ENCODE measurements at places on chromosomes 6 and 20.

DNA sequence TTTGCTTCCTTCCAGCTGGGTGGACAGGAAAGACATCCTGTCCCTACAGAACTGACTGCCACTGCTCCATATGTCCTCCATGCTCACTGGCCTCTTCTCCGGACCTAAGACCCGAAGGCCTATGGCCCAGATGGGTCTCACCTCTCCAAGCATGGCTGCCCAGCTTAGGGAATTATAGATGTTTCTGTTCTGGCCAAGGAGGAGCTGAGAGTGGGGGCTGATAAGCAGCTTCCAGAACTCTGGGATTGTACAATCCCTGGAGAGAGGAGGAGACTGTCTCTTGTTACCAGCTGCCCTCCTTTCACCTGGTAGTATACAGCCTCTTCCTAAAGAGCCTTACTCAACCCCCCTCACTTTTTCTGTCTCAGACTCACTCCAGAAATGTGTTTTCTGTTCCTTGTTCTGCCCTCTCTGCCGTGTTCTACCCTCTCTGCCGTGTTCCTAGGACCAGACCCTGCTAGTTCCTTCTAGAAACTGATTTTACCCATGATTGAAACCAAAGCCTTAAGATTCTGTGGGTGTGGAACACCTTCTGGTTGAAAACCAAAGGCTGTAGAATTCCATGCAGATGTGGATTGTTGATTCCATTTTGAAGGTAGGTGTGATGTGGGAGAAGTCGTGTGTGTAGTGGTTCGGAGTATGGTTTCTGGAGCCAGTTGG lies 28.7 kb downstream of the ANKS1A start:
- DNase-seq: no peak

DNA sequence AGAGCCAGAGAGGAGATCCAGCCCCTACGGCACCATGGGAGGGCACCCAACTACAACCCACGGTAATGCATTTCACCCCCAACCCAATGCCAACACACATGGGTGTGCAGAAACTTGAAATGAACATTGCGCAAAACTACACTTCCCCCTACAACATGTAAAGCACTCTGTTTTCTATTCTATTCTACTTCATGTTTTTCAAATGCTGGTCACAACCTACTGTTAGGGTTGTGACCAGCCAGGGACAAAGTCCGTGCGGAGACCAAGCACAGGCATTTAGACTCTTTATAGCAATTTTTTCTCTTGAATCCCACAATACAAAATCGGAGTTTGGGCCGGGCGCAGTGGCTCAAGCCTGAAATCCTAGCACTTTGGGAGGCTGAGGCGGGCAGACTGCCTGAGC lies 90.6 kb downstream of the MRPL14 start:
- no peak for DNase-seq

GRCh38 chr6:99276747-99277146 lies 72.7 kb downstream of the FAXC start:
- no peak for DNase-seq

- DNase-seq: no peak
Observed at GRCh38 chr6:112342511-112342910, 4.6 kb upstream of the RFPL4B start.

DNA sequence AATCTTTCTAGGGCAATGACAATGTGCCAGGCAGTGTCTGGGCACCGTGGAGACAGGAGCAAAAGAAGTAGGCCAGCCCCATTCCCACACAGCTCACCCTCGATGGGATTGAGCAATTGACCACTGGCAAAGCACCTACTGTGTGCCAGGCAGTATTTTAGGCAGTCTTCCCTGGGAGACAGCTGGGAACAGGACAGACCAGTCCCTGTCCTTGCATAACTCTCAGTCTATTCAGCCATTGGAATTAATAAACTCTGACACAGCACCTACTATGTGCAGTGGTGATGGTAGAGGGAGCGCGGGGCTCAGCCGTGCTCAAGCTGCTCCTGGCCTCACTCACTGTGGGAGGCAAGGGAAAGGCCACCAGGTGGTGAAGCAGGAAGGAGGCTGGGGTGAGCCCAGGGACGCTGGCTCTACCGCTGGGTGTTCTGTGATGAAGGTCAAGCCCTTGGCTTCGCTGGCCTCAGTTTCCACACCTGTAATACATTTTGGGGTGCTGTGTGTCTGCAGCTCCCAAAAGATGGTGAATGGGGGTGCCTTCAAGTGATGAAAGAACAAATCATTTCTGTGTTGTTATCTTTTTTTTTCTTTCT lies 122.3 kb upstream of the PMEPA1 start:
- DNase-seq: no peak

DNA sequence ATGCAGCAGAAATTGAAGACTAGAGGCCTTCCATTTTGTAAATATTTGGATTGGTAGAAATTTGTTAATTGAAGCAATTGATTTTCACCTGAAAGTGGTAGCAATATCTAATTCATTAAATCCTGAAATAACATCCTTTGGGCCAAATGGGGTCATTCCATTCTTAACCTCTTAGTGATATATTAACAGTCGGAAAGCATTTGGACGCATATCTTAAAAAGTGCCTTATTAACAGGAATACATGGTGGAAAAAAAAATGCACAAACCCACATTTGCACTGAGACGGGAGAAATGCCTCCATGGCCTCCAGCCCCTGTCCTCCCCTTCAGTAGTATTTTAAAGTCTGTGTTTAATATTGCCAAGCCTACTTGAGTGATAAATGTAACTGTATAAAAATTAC lies 205.5 kb downstream of the TFAP2B start:
- no peak for DNase-seq

- no peak for DNase-seq
Observed at GRCh38 chr6:33549896-33550295, 30.2 kb downstream of the BAK1 start.

DNA sequence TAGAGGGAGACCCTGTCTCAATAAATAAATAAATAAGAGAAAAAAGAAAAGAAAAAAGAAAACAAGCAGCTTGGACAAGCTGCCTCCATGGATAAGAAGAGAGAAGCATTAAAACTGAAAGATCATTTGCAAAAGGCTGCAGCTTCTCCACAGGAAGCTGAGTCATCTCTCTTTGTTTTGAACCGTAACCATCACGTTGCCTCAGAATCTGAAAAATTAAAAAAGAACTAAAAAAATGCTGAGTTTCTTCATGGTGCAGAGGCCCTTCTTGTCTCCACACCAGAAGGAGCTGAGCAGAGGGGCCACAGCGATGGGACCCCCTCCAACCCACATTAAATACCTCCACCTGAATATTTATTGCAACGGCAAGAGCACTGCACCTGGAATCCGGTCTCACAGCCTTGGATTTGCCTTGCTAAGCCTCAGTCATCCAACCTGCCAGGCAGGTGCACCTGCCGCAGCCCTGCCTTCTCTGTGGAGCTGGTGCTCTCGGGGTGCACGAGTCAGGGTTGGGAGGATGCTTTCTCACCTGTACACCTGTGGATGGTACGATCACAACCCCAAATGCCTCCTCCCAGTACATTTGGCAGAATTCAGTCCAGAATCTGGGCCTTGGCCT lies 28.1 kb downstream of the TOX2 start:
- peak; percentile 41 for DNase-seq

- DNase-seq: no peak
Observed at GRCh38 chr6:170075659-170076223, 215.1 kb downstream of the DLL1 start.

DNA sequence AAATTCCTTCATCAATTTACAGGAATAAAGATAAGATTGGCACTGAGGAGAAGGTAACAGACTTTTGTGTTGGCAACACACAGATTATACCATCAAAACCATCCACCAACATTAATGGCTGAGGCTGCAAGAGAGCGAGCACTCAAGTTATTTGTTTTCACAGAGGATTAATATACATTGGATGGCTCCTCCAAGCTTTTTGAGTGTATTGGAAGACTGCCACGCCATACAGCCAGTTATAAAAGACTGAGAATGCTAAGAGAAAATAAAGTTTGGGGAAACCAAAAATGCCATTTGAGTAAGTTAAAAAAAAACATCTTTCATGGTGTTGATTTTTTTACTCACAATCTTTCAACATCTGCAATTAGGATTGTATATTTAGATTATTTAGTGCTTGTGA lies 973.8 kb upstream of the SLC35B3 start:
- no peak for DNase-seq

- DNase-seq: no peak
Observed at GRCh38 chr6:170135821-170136471, 154.9 kb downstream of the DLL1 start.
